ENCODE measurements at places on chromosomes 6 and 20.

- no peak for DNase-seq
Observed at GRCh38 chr6:42047213-42047590, 3.1 kb upstream of the TAF8 start.

- no peak for DNase-seq
Observed at GRCh38 chr6:87378947-87379346, 28.8 kb upstream of the CFAP206 start.

GRCh38 chr20:3094848-3095629 lies 10.5 kb upstream of the AVP start:
- no peak for DNase-seq

DNA sequence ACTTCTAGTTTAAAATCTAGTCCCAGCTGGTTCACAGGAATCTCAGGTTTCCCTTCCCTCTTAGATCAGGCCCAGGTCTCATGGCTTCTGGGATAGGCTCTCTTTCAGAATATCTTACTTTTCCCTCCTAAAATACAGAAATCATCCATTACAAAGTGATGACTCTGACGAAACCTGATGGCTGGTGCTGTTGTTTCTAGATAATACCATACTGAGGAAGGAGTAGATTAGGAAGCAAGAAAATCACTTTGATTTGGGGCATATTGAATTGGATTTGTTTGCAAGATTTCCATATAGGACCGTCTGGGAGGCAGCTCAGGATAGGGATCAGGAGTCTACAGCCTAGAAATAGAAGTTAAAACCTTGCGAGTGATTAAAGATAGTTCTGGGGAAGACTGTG lies 3.6 kb downstream of the ZKSCAN3 start:
- DNase-seq, result no peak

DNA sequence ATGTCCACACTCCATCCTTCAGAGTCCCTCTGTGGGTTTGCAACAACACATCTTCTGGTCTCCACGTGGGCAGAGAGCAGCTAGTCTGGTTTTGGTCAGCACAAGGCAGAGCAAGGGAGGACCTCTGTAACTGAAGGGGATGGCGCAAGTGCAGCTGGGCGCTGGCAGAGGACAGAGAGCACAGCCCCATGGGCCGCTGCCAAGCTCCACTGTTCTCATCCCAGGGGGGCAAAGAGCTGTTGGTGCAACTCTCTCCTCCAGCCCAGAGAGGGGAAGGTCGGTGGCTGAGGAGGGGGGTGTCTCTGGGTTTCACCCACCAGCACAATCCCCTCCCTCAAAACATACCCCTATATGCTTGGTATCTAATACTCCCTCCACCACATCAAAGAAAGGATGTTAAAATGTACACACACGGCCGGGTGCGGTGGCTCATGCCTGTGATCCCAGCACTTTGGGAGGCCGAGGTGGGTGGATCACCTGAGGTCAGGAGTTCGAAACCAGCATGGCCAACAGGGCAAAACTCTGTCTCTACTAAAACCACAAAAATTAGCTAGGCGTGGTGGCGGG lies 9.1 kb downstream of the ATP9A start:
- no peak for DNase-seq

DNA sequence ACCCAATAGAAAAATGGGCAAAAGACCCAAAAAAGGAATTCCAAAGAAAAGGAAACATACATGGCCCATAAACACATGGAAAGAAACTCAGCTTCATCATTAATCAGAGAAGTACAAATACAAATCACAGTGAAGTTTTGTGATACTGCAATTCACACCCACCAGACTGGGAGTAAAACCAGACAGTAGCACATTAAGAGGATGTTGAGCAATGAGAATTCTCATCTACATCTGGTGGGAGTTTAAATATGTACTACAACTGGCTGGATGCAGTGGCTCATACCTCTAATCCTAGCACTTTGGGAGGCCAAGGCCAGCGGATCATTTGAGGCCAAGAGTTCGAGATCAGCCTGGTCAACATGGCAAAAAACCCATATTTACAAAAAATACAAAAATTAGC lies 125.7 kb upstream of the PHACTR1 start:
- no peak for DNase-seq

DNA sequence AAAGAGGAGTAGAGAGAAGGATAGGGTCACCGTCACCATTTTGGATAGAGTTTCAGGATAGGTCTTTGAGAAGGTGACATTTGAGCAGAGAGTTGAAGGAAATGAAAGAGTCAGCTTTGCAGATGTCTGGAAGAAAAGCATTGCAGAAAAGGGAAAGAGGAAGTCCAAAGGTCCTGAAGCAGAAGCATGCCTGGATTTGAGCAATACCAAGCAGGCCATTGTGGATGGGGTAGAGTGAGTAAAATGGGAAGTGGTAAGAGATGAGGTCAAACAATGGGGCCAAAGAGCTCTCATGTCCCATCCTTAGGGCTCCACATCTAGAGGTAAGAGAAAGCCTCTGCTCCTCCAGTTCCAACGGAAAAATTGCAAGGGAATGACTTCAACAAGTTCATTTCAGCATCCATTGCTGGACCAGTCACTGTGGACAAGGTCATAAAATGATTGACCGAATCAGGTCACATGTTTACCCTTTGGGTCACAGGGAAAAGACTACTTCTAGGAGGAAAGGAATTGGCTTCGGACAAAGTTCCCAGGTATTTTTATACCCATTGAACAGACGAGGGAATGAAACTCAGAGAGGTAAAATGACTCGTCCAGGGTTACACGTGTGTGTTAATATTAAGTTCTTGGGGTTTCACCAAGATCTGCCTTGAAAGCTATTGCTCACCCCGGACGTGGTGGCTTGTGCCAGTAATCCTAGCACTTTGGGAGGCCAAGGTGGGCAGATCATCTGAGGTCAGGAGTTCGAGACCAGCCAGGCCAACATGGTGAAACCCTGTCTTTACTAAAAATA lies 6.6 kb upstream of the SAMHD1 start:
- DNase-seq, result no peak

DNA sequence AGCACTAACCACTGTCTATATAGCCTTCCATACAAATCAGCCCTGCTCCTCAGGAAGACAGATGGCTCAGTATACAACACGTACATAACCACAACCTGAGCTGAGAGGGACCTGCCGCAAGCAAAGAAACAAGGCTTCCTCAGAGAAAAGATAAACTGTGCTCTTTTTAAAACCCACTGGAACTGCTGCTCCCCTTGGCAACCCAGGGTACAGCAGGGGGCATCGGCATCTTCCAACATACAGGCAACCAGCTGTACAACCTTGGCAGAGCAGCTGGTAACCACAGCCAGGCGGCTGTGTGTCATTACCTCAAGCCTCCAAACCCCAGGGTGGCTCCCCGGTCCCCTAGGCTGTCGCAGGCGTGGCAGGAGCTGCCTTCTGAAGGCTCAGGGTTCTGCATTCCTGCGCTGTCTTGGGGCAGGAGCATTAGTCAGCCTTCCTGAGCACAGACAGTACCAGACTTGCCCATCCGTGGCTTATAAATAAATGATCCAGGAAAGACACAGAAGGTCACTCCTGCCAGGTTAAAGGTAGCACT lies 249.5 kb downstream of the ADGRG6 start:
- peak; percentile 8 for DNase-seq

GRCh38 chr6:83442752-83443151 lies 11.9 kb upstream of the ME1 start:
- DNase-seq, result no peak

DNA sequence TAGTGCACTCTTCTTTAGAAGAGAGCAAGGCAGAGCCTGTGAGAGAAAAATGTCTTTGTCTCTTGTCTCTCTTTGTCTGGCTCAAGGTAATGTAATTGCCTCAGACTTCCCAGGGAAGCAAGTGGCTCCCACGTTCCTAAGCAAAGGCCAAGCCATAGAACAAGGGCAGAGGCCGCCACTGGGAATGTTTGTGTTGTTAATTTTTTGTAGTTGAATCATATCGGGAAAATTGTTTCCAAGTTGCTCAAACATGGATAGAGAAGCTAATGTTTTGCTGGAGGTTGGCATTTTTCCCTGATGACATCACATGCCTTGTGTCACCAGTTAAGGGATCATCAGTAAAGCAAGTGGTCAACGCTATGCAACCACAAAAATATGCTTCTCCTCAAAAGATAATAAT lies 211.5 kb upstream of the FOXA2 start:
- DNase-seq, result no peak

- no peak for DNase-seq
Observed at GRCh38 chr6:116287689-116288282, 8.1 kb upstream of the TSPYL1 start.
